ENCODE measurements at places on chromosomes 1 and 21.

DNA sequence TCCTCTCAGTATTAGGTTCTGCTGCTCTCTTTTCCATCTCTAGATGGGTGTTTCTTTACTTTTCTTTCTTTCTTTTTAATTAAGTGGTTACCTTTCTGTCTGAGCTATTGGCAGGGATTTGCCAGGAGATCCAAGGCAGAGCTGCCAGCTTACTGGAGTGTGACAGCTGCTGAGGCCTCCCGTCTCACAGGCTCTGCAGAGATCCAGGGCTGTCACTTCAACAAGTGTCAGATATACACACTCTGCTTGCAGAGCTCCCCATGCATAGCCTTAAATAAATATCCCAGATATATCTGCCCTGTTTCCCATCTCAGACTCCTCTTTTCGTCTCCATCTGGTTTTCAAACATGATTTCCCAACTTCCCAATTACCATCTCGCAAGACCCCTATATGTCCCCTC, 124.3 kb downstream of the NOS1AP start:
- no peak for DNase-seq

- DNase-seq = no peak
Measured at GRCh38 chr1:192726820-192727504, 81.9 kb upstream of the RGS2 start.

- DNase-seq = no peak
Measured at GRCh38 chr1:224407571-224408293, 26.9 kb downstream of the WDR26 start.

DNA sequence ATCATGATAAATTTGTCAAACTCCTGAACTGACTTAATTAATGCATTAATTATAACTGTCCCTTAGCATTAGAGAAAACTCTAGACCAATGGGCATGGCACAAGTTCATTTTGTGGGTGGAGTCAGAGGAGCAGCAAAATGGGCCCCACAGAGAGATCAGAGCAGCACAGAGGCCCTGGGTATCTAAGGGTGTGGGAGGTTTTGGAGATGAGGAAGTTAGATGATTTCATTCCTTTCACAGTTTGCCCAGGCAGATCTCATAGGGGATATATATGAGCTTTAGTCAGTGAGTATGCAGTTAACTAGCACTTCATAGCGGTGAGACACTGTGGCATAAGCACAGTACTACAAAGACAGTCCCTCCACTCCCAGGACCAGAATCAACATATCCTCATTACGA, 117.3 kb downstream of the MAB21L3 start:
- DNase-seq = no peak

- DNase-seq = no peak
Measured at GRCh38 chr1:7805460-7805859, 21.4 kb downstream of the PER3 start.

GRCh38 chr1:163170331-163170730, 32.4 kb downstream of the RGS5 start:
- no peak for DNase-seq

- DNase-seq = no peak
Measured at GRCh38 chr1:198681252-198681651, 42.4 kb downstream of the PTPRC start.

DNA sequence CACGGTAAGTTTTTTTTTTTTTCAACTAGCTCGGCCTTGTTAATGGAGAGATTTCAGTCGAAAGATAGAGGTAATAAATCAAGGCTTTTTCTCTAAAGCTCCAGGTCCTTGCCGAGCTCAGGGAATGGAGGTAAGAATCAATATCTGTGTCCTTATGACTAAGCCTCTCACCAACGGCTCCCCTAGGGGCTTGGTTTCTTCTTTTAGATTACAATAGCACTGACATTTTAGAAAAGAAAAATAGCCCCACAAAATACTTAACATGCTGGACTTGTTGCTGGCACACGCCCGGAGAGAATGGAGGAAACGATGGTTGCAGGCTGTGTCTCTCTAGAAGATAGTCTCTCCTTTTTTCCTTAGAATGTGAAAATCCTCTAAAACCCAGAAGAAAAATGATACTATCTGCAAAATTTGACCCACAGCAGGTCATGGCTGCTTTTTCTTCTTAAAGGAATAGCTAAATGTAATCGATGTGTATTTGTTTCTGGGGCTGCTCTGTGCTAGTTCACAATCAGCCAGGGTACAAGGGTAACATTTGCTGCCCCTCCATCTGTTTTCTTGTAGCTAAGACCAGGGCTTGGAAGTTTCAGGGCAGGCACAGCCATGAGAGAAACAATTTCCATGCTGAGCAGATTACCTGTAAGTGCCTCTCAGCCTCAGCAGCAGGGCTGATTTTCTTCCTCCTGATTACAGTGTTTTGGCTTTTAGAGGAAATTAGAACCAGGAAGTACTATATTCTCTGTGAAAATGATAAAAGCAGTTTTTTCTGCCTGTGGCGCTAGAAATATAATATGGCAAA, 86.2 kb upstream of the GNG12 start:
- no peak for DNase-seq

- DNase-seq = no peak
Measured at GRCh38 chr1:32339363-32339978, 3.4 kb upstream of the MARCKSL1 start.

DNA sequence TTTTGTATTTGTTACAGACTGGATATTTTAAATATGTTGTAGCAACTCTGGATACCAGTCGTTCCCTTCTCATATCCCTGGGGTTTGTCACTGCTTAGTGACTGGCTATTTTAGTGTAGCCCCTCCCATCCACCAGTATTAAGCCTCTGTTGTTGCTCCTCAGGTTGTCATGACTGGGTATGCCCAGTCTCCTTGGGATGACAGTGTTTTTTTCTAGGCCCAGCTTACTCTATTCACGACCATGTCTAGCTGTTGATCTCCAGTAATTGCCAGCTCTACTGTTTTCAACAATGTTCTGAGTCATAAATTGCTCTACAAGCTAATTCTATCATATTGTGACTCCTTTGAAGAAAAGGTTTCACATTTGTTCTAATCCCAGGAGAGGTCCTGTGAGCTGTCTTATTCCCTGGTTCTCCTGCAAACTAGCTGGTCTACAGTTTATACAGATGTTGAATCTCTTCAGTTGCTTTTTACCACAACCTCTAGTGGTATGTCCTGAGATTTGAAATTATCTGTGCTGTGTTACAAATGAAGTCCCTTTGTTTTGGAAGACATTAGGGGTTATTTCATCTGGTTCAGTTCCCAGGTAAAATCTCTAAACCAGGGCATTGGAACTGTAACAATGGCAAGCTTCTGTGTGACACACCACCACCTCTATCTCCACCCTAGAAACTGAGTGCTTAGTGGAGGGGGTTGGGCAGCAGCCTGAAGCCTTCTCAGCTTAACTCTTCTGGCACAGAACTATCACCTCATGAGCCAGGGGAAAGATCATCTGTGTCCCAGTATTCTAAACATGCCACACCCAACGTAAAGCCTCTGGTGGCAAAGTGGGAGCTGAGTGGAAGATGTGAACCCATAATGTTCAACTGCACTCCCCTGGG, 124.6 kb downstream of the TRIM33 start:
- DNase-seq = no peak

GRCh38 chr1:93111561-93111960, 32.5 kb downstream of the MTF2 start:
- DNase-seq = no peak

- DNase-seq = no peak
Measured at GRCh38 chr1:108848806-108849205, 8.1 kb downstream of the AKNAD1 start.
